ENCODE measurements at places on chromosomes 3 and 15.
A peak's percentile ranks its signal among the peaks of the same experiment; 100 is the strongest.

- DNase-seq: no peak
Measured at GRCh38 chr3:61691466-61691865, 130.1 kb downstream of the PTPRG start.

DNA sequence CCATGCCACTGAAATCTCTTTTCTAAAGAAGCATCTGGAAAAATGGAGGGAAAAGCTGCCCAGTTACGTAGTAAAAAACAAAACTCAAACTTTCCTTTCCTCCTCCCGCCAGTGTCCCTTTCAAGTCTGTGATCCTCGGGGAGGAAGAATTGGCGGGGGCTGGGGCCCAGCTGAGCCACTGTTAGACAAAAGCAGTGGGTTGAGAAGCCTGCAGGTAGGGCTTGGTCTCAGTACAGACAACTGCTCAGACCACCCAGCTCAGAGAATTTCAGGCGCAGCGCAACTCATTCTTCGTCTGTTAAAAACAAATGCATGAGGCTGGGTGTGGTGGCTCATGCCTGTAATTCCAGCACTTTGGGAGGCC lies 117.1 kb downstream of the MYLK start:
- no peak for DNase-seq

DNA sequence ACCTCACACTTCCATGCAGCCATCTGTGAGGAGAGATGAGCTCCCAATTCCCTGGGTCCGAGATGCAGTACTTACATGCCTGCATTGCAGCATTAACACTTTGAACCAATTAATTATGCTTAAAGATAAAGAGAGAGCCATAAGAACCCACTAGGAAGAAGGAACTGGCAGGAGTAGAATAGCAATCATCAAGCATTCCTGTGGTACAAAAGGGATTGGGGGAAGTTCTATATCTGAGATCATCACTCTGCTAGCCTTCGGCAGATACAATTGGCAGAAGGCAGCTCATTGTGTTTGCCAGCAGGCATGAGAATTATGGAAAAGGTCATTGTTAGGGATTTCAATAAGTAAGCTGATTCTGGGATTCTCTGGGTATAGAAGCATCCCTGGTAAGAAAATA lies 891.4 kb downstream of the NTRK3 start:
- no peak for DNase-seq

DNA sequence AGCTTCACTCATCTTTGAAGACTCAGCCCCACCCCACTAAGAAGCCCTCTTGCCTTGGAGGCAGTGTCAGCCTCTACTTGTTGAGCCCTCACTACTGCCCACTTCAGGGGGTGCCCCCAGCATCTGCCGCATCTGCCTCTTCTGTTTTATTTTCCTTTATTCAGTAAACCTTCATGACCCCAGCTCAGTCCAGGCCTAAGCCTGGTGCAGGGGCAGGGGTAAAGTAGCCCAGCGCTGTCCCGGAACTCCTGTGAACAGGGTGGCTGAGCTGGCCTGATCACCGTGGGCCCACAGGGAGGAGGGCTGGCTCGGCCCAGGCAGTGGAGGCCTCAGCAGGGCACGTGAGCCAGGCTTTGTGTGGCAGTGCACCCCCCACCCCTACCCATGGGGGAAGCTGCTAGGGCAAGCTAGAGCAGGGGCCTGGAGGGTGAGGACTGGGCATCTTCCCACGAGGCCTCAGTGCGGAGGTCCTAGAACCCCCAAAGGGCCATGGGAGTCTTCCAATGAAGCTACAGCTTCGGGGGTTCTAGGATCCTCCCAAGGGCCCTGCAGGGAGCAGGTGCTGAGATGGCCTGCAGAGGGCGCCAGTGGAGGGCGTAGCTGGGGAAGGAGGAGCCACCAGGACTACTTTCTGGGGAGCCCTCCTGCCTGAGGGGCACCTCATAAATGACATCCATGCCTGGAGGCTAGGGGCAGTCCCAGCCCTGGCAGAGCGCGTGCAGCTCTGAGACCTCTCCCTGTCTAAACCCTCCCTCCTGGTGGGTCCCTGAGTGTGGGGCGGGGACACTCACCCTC lies 36.0 kb downstream of the TSPAN3 start:
- DNase-seq: no peak

GRCh38 chr3:156981005-156981404 lies 154.9 kb downstream of the LEKR1 start:
- DNase-seq: no peak

DNA sequence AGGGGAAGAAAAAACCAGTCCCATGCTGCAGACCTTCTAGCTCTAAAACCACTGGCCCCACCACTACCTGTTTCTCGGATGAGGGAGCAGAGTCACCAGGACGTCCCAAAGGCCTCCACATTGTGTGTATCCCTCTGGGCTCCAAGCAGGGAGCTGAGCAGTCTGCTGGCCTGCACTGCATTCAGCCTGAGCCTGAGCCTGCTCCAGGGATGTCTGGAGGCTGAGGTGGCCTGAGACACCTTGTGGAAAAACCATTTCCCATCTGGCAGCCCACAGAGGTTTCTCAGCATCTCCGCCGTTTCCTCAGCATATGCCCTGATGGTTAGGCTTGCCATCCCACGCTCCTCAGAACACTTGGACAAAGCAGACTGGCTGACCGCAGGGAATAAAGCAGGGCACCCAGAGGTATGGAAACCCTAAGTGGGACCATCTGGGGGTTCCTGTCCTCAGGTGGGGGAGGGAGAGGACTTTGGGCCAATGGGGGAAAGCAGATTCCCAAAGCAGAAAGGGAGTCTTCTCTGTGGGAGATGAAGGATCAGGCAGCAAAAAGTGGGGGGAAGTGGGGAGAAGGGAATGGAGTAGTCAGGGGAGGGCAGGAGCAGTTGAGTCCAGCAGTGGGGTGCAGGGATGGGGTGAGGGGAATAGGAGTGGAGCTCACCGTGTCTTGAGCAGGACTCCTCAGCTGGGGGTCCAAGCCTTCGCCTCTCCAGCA lies at the start of gene CILP:
CILP (minus strand) TSS at position 704 of the 712 bp plus-strand sequence. CDS start 1,718 bp downstream, outside the sequence.
- no peak for DNase-seq

GRCh38 chr15:97425596-97425995 lies 534.9 kb upstream of the ARRDC4 start:
- DNase-seq: no peak

- DNase-seq: no peak
Measured at GRCh38 chr3:128870347-128870746, 9.1 kb upstream of the ACAD9 start.

- no peak for DNase-seq
Measured at GRCh38 chr15:77384086-77384485, 35.8 kb downstream of the PEAK1 start.

DNA sequence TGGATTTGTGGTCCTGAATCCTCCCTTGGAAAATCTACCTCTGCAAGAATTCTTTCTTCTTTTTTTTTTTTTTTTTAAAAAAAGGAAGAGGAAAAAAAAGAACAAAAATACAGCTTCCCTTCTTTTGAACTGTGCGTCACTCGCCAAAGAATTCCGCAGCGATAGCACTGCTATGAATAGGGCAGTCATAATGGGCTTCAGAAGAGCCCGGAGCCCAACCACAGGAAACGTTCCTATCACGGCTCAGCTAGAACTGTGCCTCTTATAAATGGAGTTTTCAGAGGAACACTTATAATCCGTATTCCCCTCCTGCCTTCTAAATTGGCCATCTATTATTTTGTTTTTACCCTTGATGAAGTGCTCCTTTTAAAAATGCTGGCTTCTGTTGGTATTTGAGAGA lies 227.7 kb downstream of the ADAMTS17 start:
- DNase-seq: peak; percentile 18

- DNase-seq: no peak
Measured at GRCh38 chr3:177646749-177647148, 449.5 kb upstream of the TBL1XR1 start.

- no peak for DNase-seq
Measured at GRCh38 chr3:156477323-156477722, 77.6 kb downstream of the SSR3 start.

DNA sequence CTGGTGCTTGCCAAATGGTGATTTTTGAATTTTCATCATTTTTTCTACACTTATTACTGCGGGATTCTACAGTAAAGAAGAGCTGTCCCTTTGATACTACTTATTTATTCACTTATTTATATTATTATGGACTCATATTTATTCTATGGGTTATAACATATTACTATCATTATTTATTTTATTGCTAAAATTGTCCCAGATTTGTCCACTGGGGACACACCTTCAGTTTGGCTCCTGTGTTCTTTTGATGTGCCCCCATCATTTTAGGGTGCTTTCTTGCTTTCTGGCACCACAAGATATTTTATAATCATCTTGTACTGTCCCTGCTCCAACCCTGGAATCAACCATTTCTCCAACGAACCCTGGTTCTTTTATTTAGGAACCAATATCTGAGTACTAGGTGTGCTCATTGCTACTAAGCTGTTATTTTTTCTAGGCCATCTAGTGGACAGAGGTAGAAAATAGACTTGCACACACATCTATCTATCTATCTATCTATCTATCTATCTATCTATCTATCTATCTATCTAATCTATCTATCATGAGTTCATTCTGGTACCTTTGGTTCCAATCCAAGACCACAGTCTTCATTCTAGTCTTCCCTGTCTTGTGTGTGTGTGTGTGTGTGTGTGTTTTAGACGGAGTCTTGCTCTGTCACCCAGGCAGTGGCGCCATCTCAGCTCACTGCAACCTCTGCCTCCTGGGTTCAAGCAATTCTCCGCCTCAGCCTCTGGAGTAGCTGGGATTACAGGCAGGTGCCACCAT lies 16.0 kb downstream of the SLC22A14 start:
- DNase-seq: no peak

- DNase-seq: no peak
Measured at GRCh38 chr15:38190501-38190900, 62.1 kb upstream of the SPRED1 start.

- DNase-seq: no peak
Measured at GRCh38 chr3:188518416-188518815, 364.5 kb downstream of the LPP start.

GRCh38 chr15:72358650-72359171 lies 17.1 kb downstream of the HEXA start:
- DNase-seq: no peak

- DNase-seq: no peak
Measured at GRCh38 chr3:36455406-36455805, 75.1 kb downstream of the STAC start.

DNA sequence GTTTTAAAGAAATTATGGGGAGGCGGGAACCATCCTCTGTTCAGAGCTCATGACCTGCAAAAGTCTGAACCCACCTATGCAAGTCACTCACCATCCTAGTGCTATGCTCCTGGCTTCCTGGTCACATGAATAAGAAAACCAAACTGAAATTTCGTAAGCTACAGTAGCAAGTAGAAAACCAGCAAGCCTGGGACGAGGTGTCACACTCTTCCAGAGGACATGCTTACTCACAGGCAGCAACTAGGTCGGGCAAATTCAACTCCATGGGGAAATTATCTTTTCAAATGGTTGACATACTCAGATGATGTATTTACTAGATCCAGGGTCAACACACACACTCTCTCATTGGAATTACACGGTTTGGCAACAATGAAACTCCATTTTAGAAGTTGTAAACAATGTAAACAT lies 31.3 kb downstream of the LDHAL6B start:
- no peak for DNase-seq

GRCh38 chr3:17955411-17955810 lies 213.0 kb upstream of the TBC1D5 start:
- no peak for DNase-seq

DNA sequence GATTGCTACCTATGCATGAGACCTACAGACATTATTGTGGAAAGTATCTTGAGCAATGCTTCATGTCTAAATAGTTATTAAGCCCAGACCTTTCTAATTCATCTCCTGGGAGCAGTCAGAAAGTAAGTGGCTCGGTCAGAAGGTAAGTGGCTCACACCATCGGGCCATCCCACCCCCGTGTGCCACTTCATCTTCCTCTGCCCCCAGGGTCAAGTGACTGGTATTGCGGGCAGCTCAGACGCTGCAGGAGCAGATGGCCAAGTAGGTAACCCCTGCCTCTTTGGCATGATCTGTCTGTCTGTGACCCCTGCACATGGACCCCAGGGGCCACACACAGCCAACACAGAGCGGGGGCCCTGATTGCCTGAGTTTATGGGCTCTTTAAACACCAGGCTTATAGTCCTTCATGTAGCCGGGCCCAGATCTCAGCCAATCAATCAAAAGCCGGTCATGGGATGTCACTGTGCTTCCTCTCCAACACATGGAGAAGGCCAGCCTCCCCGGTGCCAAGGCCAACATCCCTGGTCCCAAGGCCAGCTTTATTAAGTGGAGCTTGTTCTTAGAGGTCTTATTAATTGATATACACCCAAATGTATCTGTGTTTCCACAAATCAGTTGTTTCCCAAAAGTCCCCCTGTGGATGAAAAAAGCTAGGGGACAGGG lies 42.9 kb downstream of the LARP6 start:
- DNase-seq: no peak

DNA sequence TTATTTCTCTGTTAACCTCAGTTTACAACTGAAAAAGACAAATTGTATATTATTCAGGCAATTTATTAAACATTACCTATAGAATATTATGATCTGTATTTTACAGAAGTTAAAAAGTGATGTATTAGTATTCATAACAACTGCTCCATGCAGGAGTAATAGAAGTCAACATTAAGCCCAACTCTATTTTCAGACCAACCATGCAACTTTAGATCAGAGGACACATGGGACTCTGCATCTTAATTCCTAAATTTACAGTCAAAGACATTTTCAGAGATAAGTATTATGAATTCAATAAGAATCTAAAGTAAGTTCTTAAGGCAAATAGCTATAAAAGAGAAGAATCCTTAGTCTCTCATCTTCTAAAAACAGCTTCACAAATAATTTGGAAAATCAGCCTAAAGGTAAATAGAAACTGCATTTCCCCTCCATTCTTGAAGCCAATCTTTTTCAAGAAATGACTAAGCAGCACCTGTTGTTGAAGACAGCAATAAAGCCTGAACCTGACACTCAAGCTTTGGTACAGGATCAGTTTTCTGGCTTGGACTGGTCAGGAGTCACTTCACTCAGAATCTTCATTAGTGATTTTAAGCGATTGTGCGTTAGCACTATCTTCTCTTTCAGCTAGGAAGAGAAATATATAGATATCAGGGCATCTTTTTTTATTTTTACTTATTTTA lies 23.0 kb downstream of the OIP5 start:
- no peak for DNase-seq

DNA sequence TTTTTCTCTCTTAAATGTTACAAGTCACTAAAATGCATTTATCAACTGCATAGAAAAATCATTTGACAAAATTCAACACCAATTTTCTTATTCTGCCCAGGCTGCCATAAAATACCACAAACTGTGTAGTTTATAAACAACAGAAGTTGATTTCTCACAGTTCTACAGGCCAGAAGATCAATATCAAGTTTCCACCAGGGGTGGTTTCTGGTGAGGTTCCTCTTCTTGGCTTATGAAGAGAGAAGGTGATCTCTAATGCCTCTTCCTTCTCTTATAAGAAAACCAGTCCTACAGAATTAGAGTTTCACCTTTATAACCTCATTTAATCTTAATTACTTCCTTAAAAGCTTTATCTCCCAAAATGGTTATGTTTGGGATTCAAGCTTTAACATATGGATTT lies 10.9 kb upstream of the CD200R1L start:
- no peak for DNase-seq
